Pulmonary artery endothelial cell (primary cell): ENCODE measurements at places on chromosomes 2 and 18. TPM values are rescaled to one million over a fixed set of nuclear protein-coding genes. Genes with fewer than 3 reads are reported as not detected.

The ZNF892 gene
- 5.1 and 8.6 TPM in 2 replicates for total RNA-seq

The TRIM43 gene
- not detected in 2 replicates for total RNA-seq

The SOS1 gene
- 13.3 and 18.6 TPM in 2 replicates for total RNA-seq

The ITGA4 gene
- 1.6 and 9.3 TPM in 2 replicates for total RNA-seq

The FBXO36 gene
- 0.63 and 2.0 TPM in 2 replicates for total RNA-seq

The RGPD4 gene
- total RNA-seq = under 0.01 TPM in 1 of 2 replicates, not detected in the other

The PLEKHB2 gene
- total RNA-seq = 90.9 and 164 TPM in 2 replicates

The SPATA3 gene
- total RNA-seq = not detected in 2 replicates

The PROKR1 gene
- not detected in 2 replicates for total RNA-seq

The RUFY4 gene
- not detected in 2 replicates for total RNA-seq

The ALLC gene
- total RNA-seq = not detected in 2 replicates

The UNC80 gene
- total RNA-seq = not detected in 2 replicates

The MAPK4 gene
- not detected in 2 replicates for total RNA-seq

The UCN gene
- total RNA-seq = 0.20 and 0.39 TPM in 2 replicates

The SERPINB2 gene
- 0.71 and 1.1 TPM in 2 replicates for total RNA-seq

The CFAP53 gene
- 0.13 and 0.18 TPM in 2 replicates for total RNA-seq

The KLHL30 gene
- total RNA-seq = not detected in 2 replicates

The ZNF521 gene
- total RNA-seq = 55.6 and 64.3 TPM in 2 replicates

The CDH19 gene
- total RNA-seq = not detected in 2 replicates

The HAAO gene
- total RNA-seq = 0.18 and 0.20 TPM in 2 replicates

The MALL gene
- 71.4 and 72.2 TPM in 2 replicates for total RNA-seq

The UPP2 gene
- total RNA-seq = not detected in 2 replicates

The MARCHF4 gene
- total RNA-seq = 3.6 and 5.4 TPM in 2 replicates

The SESTD1 gene
- 32.5 and 39.4 TPM in 2 replicates for total RNA-seq

The KCNIP3 gene
- 0.33 and 0.35 TPM in 2 replicates for total RNA-seq

The WDR7 gene
- 14.2 and 25.2 TPM in 2 replicates for total RNA-seq

The FIGN gene
- total RNA-seq = 0.99 and 1.4 TPM in 2 replicates

The CFC1 gene
- not detected in 2 replicates for total RNA-seq

The SLC4A5 gene
- 0.04 TPM in 1 of 2 replicates, not detected in the other for total RNA-seq

The SLC9A4 gene
- total RNA-seq = not detected in 2 replicates

The MTCL1 gene
- 17.5 and 28.5 TPM in 2 replicates for total RNA-seq

The KIF3C gene
- 13.1 and 19.5 TPM in 2 replicates for total RNA-seq

The HES6 gene
- total RNA-seq = 3.2 and 6.6 TPM in 2 replicates

The GREB1L gene
- total RNA-seq = 0.20 and 0.67 TPM in 2 replicates

The CCDC74B gene
- 1.2 and 1.5 TPM in 2 replicates for total RNA-seq

The STARD6 gene
- 0.33 TPM in 1 of 2 replicates, not detected in the other for total RNA-seq

The CEBPZ gene
- total RNA-seq = 49.6 and 69.3 TPM in 2 replicates

The LMAN1 gene
- 135 and 167 TPM in 2 replicates for total RNA-seq

The FAM237A gene
- not detected in 2 replicates for total RNA-seq

The SIX3 gene
- total RNA-seq = not detected in 2 replicates
